Left colon (tissue), 2 donors: ENCODE measurements at places on chromosomes 3 and 15. TPM values are rescaled to one million over a fixed set of nuclear protein-coding genes. Genes with fewer than 3 reads are reported as not detected.

Gene CFAP91
- total RNA-seq, result 1.3 TPM

Gene BCHE
- 4.2 TPM for total RNA-seq

GRCh38 chr3:39024497-39024896, 27.2 kb downstream of the SCN11A start:
- DNase-seq, result no peak

DNA sequence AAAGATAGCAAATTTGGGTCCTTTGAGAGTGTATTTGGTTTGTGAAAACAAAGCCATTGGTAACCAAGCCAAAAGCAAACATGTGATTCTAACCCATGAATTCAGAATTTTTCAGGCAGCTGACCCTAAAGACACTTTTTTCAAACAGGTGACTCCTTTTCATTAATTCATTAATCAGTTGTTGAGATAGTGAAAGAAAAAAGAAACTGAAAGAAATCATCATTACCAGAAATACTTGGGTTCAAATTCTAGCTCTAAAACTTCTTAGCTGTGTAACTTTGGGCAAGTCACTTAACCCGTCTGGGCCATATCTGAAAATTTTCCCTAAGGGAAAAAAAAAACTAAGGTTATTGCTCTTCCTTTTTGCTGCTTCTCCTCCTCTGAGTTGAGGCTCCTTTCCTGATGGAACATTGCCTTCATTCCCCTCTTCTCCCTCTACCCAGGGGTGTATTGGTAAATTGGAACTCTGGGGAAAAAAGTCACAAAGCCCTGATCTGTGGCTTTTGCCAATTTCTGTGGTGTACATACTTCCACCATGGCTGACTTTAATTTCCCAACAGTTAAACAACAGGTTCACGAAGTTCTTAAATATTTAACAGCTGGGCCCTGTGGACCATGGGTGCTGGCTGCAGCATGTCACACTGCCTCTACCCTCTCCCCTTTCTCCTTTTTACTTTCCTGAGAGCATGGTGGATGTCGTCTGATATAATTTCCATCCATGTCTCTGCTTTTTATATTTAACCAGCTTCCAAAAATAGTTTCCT, 120.3 kb downstream of the ASB7 start:
- DNase-seq, result no peak

GRCh38 chr3:16239780-16240179, 25.0 kb downstream of the DPH3 start:
- no peak for DNase-seq

- DNase-seq, result no peak
Observed at GRCh38 chr3:14691239-14691638, 16.3 kb downstream of the C3orf20 start.

DNA sequence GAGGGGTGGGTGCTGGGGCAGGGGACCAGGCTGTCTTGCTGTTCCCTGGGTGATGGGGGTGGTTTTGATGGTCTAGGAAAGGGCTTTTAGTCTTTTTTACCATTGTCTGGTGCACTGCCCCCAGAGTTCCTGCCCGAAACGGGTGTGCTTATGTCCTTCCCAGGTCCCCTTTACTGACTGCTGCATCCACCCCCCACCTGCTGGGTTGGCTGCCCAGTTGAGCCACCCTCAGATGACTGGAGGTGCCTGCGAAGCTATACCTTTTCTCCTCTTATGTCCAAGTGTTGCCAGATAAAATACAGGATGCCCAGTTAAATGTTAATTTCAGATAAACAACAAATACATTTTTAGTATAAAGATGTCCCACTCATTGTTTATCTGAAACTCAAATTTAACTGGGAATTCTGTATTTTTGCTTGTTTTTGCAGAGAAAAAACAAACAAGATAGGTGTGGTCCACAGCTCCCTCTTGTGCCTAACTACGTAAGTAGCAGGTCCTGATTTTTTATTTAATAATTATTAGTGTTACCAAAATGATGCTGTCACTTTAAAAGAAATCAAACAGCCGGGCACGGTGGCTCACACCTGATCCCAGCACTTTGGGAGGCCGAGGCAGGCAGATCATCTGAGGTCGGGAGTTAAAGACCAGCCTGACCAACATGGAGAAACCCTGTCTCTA, 6.1 kb upstream of the RPP14 start:
- no peak for DNase-seq

DNA sequence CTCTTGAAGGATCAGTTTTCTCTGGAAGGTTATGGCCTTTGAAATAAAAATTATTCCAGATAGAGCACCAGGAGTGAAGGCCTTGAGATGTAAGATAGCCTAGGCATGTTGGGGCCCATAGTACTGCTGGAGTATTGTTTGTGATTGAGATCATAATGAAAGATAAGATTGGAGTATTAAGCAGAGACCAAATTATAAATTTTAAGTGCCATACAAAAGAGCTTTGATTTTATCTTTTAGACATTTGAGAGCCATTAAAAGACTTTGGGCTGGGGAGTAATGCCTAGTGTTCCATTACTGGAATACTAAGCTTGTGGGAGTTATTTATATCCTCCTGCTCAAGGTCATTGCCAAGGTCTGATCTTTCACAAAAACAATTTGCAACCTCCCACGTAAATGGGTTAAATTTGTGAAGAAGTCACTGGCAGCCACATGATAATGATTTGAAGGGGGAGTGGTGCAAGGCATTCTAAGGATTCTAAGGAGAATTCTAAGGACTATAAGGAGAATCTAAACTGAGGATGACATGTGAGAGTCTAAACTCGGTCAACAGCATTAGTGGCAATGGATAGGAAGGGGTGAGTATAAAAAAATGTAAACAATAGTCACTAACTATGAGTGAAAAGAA, 12.8 kb downstream of the ELL3 start:
- DNase-seq, result no peak

GRCh38 chr3:61876797-61877196, 315.4 kb downstream of the PTPRG start:
- no peak for DNase-seq
